Activated CD8-positive, alpha-beta memory T cell treated with anti-CD3 and anti-CD28 coated beads for 4 hours (primary cell): ENCODE measurements at places on chromosomes 6 and 20.

DNA sequence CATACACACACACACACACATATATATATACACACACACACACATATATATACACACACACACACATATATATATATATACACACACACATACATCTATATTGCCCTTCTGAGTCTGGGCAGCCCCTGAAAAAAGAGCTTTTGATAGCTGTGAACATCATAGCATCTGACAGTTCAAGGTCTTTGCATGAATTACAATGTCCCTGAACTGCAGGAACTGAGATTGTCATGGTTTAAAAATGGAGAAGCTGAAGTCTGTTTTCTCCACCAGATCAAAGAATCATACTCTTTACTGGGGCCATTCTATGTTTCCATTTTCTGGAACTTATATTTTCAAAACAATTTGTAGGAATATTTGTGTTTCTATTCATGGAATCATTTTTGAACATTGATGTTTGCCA is 189.8 kb downstream of the ZDHHC14 start:
- DNase-seq: no peak

DNA sequence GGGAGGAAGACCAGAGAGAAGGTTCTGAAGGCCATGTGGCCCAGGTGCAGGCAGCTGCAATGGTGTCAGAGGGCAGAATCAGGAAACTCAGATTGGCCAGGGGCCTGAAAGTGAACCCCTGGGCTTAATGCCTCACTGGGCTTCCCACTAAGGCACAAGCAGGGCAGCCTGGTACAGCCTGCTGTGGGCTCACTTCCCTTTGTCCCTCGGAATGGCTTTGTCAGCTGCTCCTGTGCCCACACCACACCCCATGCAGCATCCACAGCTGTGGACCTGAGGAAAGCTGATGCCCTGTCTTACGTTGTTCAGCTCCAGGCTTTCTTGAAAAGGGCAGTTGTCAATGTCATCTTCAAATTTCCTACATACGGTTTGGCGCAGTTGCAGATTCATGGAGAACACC is 2.4 kb downstream of the CST9 start:
- no peak for DNase-seq

DNA sequence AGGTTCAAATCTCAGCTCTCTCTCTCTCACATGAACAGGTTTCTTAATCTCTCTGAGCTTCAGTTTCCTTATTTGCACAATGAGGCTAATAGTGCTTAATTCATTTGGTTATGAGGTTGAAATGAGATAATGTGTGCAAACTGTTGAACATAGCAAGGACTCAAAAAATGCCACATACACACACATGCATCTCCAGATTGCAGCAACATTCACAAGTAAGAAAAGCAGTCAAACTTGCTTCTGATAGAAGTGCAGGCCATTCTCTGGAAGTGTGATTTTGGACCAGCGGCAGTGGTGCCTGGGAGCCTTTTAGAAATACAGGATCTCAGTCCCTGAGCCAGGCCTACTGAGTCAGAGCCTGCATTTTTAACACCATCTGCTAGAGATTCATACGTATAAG is 25.7 kb downstream of the GSTA4 start:
- DNase-seq: no peak

DNA sequence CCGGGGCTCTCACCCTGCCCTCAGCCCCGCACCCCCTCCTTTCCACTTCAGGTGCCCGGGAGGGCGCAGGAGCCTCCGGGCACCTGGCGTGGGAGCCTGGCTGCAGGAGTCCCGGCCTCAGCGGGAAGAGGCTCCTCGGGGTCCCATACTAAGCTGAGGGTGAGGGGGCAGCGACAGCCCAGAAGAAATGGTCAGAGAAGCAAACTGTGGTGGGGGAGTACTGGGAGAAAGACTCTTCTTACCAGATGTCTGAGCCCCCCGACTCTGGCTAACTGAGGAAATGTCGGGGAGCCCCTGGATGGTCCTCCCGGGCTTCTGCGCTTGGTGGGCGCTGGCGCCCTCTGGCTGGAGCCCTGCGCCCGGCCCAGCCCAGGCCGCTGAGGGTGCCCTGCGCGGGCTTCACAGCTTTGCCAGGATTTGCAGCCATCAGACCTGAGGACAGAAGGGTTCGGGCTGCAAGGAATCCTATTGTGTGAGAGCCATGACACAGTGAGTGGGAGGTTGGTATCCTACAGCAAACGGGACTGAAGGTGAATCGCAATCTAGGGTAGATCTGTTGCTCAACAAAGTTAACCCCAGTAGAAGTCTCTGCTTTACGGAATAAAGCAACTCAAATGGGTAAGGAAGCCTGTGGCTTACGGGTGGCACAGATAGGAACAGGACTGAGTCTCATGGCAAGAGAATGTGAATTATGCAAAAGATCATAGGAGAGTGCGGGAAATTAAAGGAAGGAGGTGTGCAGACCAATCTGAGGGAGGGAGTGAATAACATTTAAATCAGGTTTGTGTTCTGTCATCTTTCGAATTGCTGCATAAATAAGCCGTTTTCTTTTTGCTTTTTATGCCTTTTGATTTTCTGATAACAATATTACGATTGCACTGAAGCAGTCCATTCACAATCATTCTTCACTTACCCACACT is 639 bp upstream of the RCAN2 start:
- DNase-seq: no peak

DNA sequence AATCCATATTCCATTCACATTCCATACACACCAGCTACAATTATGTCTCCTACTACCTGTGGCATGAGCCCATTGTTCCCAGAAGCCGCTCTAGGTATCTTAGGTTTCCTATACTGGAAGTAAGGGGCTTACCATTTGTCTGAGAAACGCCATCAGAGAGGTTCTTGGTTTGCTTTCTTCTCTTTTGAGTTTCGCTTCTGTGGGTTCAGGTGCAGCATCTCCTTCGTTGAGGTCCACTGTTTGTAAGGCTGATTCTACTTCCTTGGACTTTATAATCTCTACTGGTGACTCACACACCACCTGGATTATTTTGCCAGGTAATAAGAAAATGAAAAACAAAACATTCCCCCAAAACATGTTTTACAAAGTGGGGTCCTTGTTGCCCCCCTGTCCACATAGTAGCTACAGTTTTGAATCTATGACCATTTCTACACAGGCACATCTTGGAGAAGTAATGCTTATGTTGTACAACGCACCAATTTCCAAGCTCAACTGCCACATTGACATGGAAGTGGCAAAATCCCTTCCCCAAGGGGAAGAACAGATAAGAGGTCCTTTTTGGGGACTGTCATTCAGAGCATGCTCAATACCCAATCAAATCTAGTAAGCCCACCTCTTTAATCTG is 103.5 kb downstream of the BCAS1 start:
- no peak for DNase-seq

GRCh38 chr20:10790013-10790412 is 116.2 kb upstream of the JAG1 start:
- no peak for DNase-seq

- DNase-seq: no peak
Measured at GRCh38 chr20:12987261-12987660, 21.5 kb upstream of the SPTLC3 start.

DNA sequence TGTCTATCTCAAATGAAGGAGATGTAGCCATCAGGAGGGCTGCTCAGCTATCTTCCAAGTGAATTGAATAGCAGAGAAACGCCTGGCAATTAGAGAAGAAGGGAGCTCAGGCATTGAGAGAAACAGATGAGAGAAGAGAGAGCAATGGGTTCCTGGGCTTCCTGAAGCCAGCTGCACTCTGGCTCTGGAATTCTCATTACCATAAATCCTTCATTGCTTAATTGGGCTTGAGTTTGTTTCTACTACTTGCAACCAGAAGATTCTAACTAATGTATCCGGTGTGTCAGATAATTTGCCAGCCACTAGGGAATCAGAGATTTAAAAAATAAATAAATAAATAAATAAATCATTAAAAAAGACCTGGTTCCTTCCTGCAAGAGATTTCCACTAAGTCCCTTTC is 25.0 kb upstream of the CDKAL1 start:
- DNase-seq: no peak

DNA sequence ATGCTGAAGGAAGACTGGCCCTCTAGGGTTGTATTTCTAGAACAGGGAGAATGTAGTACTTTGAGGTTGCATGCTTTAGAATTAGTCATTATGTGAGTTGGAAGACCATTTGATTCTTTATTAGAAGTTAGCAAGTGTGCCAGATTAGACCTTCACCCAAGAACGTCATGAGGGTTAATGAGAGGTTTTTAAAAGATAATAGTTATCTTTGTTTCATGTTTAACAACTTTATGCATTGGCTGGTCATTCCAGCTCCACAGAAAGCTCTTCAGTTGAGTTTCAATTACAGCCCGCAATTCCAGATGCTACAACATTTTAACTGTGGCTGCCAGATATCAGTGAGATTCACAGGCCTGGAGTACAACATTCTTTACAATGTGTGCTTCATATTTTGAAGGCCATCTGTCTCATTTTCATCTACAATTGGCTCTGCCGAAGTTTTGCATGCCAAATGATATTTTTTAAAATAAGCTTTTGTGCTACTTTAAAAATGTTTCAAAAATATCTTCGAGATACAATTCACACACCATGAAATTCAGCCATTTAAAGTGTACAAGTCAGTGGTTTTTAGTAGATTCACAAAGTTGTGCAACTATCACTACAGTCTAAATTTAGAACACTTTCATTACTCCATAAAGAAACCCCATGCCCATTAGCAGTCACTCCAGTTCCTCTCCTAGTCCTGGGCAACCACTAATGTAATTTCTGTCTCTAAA is 61.1 kb upstream of the FBXO30 start:
- no peak for DNase-seq

- DNase-seq: no peak
Measured at GRCh38 chr6:152271776-152272464, 365.2 kb downstream of the SYNE1 start.

DNA sequence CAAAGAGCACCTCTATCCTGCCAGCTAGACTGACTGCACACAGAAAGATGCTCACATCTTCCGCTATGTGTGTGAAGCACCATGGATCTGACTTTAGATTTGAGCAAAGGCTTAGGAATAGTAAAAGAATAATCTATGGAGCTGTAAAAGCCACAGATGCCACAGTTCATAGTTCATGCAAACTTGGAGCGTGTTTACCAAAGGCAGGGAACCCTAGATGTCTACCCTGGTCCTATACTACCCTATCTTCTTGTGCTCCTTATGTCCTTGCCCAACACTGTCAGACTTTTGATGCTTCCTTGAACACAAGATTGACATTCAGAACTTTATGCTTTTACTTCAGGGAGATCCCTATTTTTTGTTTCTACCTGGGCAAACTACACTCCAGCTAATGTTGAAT is 39.2 kb downstream of the SPACA1 start:
- DNase-seq: no peak

DNA sequence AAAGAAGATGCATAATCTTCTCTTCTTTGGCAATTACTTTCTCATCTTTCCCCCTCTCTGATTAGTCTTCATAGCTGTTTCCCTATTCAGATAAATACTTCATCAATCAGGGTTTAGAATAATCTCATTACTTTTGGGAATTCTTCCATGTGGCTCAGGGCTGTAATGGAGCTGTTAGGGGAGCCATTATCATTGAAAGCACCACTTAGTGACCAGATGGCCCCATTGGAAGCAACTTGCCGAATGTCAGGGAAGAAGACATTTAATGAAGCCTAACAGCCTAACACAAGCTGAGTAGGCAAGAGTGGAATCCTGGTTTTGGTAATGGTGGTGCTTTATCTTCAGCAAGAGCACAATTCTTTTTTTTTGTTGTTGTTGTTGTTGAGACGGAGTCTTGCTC is 45.0 kb downstream of the TIAM2 start:
- DNase-seq: no peak

DNA sequence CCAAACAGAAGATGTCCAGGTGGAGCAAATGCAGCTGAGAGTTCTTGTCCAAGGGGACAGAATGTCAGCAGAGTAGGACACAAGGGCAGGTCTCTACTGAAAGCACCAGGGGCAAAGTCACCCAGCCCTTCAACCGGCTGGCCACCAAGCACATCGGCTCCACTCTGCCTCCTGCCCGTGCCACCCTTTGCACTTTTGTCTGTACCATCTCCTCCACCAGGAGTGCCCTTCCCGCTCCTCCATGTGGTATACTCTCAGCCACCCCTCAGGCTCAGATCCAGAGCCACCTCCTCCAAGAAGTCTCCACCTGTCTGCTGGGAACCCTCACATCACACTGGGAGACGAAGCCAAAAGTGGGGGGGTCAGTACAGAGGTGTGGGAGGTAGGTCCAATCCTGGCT is 4.1 kb upstream of the HSPA12B start:
- DNase-seq: no peak

DNA sequence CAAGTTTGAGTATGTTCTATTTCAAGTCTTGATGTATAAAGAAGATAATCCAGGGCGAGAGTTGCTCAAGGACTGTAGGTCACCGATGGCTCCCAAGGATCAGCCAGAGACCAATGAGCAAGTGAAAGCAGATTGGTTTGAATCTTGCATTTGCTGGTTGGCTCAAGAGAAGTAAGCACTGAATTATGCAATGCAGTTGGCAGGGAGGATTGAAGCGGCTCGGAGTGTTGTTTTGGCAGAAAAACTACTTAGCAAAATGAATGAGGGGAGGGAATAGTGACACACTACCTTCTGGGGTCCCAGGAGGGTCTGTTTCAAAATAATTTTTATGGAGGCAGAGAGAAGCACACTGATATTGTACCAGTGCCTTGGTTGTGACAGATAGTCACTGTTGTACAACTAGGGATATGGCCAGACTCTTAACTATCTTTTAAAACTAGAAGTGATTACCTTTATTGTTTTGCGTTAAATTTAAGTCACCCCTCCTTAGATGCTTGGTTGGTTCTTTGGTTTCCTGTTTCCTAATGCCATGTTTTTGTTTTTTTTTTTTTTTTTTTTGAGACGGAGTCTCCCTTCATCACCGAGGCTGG is 15.7 kb downstream of the SASH1 start:
- no peak for DNase-seq

DNA sequence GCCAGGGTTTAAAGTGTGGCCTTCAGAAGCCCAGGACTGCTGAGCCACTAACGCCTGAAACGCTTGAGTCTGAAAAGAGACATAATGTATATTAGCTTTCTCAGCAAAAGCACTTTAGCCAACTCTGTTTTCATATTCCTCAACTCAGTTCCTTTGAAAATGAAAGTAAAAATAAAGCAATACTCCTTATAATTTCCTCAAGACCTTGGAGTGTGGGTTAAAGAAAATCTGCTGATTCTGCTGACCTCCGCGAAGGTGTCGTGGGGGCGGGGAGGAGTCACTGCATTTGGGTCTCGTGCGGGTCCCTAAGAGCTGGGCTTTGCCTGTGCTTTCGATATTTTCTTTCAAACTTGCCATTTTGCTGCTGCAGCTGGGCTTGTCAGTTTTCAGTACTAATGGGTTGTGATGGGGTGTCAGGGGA is 142.2 kb upstream of the ARID1B start:
- DNase-seq: no peak

DNA sequence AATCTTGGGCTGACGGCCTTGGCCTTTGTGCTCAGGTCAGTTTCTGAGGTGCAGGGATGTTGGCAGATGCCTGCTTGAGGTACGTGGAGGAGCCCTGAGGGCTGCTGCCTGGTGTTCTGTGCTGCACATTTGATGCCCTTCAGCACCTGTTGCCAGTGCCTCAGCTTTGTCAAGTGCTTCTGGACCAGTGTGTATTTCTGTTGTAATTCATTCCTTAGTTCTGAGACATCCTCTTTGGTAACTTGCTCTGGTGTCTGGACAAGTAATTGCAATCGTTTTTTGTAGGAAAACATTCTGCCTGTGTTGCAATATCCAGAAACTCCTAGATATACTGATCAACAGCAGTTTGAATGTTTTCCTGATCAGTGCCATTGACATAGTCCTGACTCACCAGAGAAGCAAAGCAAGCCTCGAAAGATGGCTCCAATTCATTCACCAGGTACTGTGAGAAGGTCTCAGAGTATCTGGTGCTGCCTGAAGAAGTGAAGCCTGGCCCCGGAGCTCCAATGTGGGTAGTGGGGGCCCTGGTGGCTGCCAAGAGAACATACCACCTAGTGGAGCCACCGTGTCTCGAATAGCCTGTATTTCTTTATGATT is 26.7 kb downstream of the ZNF337 start:
- DNase-seq: no peak

GRCh38 chr6:16058929-16059345 is 69.9 kb upstream of the MYLIP start:
- no peak for DNase-seq
